ENCODE measurements at places on chromosomes 11 and 22.

DNA sequence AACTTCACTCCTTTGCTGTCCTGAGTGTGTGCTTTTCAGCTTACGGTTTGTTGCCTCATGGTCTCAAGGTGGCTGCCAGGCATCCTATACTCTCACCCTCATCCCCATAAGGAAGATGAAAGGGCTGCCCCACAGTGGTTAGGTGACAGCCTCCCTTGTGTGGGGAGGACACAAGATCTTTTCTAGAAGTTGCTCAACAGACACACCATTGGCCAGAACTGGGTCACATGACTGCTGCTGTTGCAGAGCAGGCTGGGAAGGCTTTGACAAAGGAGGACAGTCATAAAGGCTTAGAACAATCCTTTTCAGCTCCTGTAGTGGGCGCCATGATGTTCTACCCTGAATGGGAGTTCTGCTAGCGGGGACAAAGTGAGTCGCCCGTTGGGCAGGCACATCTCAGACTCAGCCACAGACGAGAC, 69.7 kb upstream of the RASD2 start:
- no peak for DNase-seq

DNA sequence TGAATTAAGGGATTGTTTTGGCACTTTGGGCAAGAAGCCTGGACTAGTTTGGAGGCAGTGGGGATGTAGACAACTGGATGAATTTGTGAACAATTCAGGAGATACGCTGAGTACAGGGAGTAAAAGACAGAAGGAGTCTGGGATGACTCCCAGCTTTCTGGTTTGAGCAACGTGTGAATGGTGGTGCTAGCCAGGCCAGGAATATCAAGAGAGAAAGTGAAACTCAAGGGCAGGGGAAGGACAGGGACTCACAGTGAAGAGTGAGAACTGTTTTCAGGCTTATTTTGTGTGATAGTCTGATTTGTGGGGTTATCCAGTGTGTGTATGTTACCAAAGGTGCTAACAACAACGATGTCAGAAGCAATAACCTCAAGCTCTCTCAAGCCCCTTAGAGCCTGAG, 15.9 kb downstream of the CHRM1 start:
- DNase-seq = no peak

DNA sequence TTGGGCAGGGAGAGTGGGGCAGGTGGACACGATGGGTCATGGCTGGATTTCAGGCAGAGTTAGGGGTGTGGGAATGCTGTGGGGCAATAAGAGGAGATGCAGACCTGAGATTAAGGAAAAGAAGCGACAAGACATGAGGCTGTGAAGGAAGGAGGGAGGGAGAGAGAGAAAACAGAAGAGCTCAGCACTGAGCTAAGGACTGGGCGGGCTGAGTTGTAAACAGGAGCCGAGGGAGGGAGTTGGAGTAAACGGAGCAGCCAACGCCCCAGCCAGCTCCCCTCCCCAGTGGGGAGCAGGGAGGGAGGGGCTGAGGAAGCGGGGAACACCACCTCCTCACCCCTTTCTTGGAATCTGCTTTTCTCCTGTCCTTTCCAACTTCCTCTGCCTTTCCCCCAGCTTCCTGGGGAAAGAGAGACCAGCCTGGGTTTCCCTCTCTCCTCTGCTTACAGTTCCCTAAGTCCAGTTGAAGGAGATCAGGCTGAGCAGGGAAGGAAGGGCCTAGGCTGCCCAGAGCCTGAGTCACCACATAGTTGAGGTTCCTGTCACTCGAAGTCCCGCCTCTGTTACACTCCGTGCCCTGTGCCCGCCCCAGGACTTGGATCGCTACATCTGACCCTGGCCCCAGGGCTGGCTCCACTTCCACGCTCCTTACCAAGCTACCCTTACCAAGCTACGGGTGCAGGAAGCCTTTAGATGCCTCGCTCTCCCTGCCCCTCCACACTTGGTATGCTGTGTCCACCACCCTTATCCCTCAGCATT, 6.7 kb upstream of the AHNAK start:
- peak; percentile 69 for DNase-seq

- DNase-seq = no peak
These were observed 86.0 kb downstream of the RASSF10 start for GRCh38 chr11:13094930-13095687.

- DNase-seq = no peak
These were observed 9.0 kb downstream of the SYT7 start for GRCh38 chr11:61571869-61572268.

GRCh38 chr11:76747153-76747914, 35.8 kb upstream of the TSKU start:
- no peak for DNase-seq

DNA sequence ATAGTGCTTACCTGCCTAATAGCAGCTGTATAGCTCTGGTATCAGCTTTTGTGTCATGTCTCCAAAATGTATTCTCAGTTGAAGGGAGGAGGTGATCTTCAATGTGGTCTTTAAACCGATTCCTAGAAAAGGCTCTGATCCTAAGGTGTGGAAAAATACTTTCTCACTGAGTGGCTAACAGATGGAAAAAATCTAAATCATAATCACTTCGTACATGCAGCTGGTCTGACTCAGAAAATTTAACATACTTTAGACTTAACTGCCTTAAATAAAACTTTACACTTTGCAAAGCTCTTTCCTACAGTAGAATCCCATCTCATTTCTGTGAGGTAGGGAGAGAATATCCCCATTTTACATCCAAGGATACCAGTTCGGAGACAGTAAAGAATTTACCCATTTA, 38.0 kb downstream of the C2CD3 start:
- no peak for DNase-seq

GRCh38 chr11:1155274-1155693, 2.5 kb upstream of the MUC5AC start:
- DNase-seq = no peak

- no peak for DNase-seq
These were observed 74.8 kb upstream of the RCN1 start for GRCh38 chr11:32016111-32016510.

DNA sequence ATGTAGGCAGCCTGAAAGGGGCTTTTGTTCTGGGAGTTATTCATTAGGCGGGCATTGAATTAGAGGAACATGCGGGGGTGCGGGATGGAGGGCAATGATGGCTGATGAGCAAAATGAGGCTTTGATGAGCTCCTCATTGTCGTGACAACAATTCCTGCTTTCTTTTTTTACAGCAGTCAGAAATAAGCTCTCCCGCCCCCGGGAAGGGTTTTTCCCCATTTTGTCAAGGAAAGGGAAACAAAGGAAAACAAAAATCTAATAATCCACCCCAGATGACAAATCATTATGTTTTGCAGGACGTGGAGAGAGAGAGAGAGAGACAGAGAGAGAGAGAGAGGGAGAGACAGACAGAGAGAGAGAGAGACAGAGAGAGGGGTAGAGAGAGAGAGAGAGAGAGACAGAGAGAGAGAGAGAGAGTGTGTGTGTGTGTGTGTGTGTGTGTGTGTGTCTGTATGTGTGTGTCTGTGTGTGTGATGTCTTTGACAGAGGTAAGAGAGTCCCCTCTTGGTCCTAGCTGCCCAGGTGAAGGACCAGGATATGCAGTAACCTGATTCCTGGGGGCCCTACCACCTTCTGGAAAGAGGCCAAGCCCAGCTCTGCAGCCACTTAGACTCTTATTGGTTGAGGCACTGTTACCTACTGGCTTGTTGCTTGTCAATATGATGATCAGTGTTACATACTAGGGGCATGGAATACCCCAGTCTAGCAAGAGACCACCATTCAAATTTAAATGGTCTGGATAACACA, 46.7 kb upstream of the PARVA start:
- DNase-seq = no peak
